ENCODE measurements at places on chromosomes 11 and 22.

DNA sequence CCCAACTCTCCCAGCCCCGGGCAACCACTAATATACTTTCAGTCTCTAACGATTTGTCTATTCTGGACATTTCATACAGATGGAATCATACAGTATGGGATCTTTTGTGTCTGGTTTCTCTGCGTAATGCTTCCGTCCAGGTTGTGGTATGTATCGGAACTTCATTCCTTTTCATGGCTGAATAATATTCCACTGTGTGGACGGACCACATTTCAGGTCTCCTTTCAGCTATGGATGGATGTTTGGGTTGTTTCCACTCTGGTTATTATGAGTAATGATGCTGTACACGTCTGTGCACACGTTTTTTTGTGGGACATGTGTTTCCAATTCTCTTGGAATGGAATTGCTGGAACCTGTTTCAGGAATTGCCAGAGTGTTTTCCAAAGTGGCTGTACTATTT is 17.4 kb upstream of the CPT1A start:
- DNase-seq: no peak

- DNase-seq: no peak
Measured at GRCh38 chr11:129061492-129062230, 119.0 kb upstream of the TP53AIP1 start.

- DNase-seq: no peak
Measured at GRCh38 chr22:44423556-44424358, 74.3 kb downstream of the RTL6 start.

- DNase-seq: no peak
Measured at GRCh38 chr11:39806652-39807051, 1652.8 kb downstream of the LRRC4C start.

DNA sequence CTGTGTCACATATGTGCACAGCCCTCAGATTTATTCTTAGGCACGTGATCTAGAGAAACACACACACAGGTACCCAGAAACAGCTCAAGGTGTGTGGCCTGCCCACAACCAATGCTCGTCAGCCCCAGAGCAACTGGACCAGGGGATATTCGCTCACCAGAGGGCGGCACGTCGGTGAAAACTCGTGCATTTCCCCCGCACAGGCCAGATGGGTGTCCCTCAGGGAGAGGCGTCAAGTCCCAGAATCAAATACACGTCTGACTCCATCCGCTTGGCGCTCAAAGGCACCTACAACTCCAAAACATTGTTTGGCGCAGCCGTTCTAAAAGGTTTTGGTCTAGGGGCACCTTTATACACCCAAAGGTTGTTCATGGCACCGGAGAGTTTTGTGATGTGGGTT is 429.0 kb downstream of the BRD1 start:
- DNase-seq: no peak

All from hippocampal formation (tissue), 2 donors.